Muscle of back (tissue), 13 donors: ENCODE measurements at places on chromosomes 11 and 22. TPM values are rescaled to one million over a fixed set of nuclear protein-coding genes. Genes with fewer than 3 reads are reported as not detected.

Gene MAPK12
- polyA plus RNA-seq: 24.0 TPM

Gene OSM
- 0.39 TPM for polyA plus RNA-seq

Gene SYT7
- polyA plus RNA-seq: 4.1 TPM

Gene SLCO2B1
- polyA plus RNA-seq: 12.9 TPM

Gene POU2AF1
- 0.43 TPM for polyA plus RNA-seq

Gene GRIA4
- polyA plus RNA-seq: 13.2 TPM

Gene NAALAD2
- 3.2 TPM for polyA plus RNA-seq

Gene FADD
- 8.6 TPM for polyA plus RNA-seq

Gene APOL5
- 1.4 TPM for polyA plus RNA-seq

Gene SPA17
- 2.7 TPM for polyA plus RNA-seq

Gene OR8A1
- polyA plus RNA-seq: 0.99 TPM

Gene BTG4
- polyA plus RNA-seq: not detected

Gene CREB3L1
- polyA plus RNA-seq: 48.1 TPM

Gene RIC3
- 0.45 TPM for polyA plus RNA-seq

Gene MS4A8
- polyA plus RNA-seq: 4.0 TPM

Gene UCP3
- 2.3 TPM for polyA plus RNA-seq

Gene GAL3ST1
- 5.0 TPM for polyA plus RNA-seq

Gene KDM4D
- polyA plus RNA-seq: 1.4 TPM

Gene SCN3B
- 12.8 TPM for polyA plus RNA-seq

Gene MS4A6A
- polyA plus RNA-seq: 27.6 TPM

Gene ISX
- polyA plus RNA-seq: not detected

Gene OR6T1
- polyA plus RNA-seq: not detected

Gene MYOD1
- polyA plus RNA-seq: 41.3 TPM

Gene TRIM64
- polyA plus RNA-seq: not detected

Gene CNTN5
- polyA plus RNA-seq: 4.6 TPM

Gene OSBP2
- 4.5 TPM for polyA plus RNA-seq

Gene TRIM48
- not detected for polyA plus RNA-seq

Gene NXPE4
- polyA plus RNA-seq: not detected

Gene TRIOBP
- polyA plus RNA-seq: 61.8 TPM

Gene SNAP29
- polyA plus RNA-seq: 22.6 TPM

Gene RFPL1
- not detected for polyA plus RNA-seq

Gene TSPAN18
- polyA plus RNA-seq: 47.4 TPM

Gene LRRC56
- polyA plus RNA-seq: 5.4 TPM

Gene SYT12
- 0.12 TPM for polyA plus RNA-seq

Gene HIPK3
- 82.5 TPM for polyA plus RNA-seq

Gene TBX1
- polyA plus RNA-seq: 5.4 TPM

Gene DCDC1
- polyA plus RNA-seq: 0.07 TPM
